Stimulated activated CD4-positive, alpha-beta T cell treated with anti-CD3 and anti-CD28 coated beads, Interleukin-15, amount 100 ng/mL, for 1 hour (primary cell): ENCODE measurements at places on chromosomes 3 and 15.

DNA sequence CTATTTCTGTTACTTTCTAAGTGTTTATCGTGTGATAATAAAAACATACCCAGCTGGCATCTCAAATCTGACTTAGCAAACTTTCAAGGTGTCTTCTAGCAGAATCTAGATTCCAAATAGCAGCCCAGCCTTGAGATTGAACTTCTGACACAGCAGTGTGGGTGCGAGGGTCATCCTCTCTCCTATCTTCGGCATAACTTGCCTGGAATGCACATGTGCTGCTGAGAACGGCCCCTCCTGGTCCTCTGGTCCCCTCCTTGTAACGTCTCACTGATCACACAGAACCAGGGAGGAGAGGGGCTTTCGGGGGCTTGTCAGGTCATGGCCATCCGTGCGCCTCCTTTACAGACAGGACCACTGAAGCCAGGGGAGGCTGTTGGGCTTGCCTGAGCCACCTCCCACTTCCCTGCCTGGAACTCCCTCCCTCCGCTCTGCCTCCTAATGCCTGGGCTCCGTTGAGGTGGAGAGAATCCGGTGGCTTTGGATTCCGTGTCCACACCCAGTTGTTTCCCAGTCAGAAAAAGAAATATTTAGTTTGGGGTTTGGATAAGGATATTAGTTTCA lies 344.4 kb upstream of the C2CD4B start:
- no peak for DNase-seq

GRCh38 chr3:143200001-143200924 lies 80.7 kb downstream of the CHST2 start:
- no peak for DNase-seq

- no peak for DNase-seq
Observed at GRCh38 chr3:161415506-161416231, 44.4 kb upstream of the SPTSSB start.

GRCh38 chr15:58306591-58307312 lies 125.0 kb upstream of the LIPC start:
- no peak for DNase-seq

DNA sequence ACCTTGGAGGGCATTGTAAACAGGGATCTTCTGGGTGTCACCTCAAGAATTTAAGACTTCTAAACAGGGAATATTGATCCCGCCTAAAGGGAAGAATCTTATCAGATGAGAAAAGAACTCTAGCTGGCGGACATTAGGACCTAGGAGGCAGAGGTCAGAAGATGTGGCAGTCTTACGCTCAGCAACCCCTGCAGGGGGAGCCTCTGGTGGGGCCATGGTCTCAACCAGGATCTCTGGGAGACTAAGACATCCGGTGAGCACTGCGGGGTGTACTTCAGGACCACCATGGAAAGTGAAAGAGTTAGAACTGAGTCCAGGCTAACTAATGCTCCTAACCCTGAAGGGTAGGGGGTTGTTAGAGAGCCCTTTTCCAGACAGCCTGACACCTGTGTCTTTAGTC lies 295.2 kb downstream of the VGLL3 start:
- DNase-seq = no peak

- DNase-seq = no peak
Observed at GRCh38 chr15:64527263-64527984, 67.0 kb downstream of the ZNF609 start.

DNA sequence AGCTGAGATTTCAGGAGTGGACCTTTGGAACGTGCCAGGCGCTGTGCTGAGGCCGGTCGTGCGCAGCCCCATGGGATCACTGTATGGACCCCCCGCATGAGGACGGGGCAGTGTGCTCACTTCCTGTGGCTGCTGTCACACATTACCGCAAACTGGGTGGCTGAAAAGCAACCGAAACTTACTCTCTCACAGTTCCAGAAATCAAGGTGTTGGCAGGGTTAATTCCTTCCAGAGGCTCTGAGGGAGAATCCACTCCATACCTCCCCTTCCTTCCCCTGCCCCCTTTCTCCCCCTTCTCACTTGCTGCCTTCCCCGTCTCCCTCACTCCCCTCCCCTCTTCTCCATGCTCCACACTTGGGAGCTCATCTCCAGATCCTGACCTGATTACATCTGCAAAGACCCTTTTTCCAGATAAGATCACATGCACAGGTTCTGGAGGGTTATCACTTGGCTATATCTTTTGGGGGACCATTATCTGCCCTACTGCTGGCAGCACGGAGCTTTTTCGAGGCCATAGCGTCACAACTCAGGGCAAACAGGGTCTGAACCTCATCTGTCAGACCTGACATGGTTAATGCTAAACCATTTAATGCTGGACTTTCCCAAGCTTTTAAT lies 41.2 kb downstream of the KLF13 start:
- DNase-seq = no peak

GRCh38 chr15:52368402-52368801 lies 72.8 kb upstream of the MYO5C start:
- DNase-seq = no peak

GRCh38 chr3:24390169-24391130 lies 104.2 kb downstream of the THRB start:
- DNase-seq = no peak

GRCh38 chr3:100518244-100518643 lies 25.8 kb downstream of the TMEM45A start:
- no peak for DNase-seq

- DNase-seq = no peak
Observed at GRCh38 chr15:27797765-27798164, 301.4 kb downstream of the OCA2 start.

DNA sequence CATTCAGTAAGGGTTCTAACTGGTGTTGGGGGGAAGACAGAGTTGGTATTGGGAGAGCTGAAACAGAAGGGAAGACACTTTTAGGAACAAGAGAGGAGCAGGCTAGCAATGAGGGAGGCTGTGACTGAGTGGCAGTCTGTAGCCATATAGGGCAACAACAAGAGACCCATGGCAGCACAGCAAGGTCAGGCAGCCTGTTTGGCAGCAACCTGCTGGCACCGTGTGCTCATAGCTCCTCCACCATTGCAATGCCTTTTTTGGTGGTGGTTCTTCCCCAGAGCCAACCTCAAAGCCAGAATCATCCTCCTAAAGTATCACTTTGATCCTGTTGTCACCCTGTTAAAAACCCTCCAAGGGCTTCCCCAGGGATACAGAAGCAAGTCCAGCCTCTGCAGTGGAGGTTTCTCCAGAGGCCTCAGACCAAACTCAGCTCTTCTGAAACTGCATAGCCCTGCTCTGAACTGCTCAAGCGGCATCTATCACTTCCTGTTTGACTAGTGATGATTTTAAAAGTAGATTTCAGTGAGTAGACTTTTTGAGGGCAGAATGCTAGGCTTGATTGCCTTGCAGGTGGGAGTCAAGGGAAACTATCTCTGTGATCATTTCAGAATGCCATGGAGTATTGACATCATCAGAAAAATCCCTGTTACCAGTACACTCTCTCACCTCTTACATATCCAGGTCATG lies 176.9 kb downstream of the STAC start:
- DNase-seq = no peak

GRCh38 chr3:49606427-49606826 lies 52.1 kb downstream of the BSN start:
- no peak for DNase-seq

- no peak for DNase-seq
Observed at GRCh38 chr3:117454254-117454653, 744.7 kb downstream of the TUSC7 start.

DNA sequence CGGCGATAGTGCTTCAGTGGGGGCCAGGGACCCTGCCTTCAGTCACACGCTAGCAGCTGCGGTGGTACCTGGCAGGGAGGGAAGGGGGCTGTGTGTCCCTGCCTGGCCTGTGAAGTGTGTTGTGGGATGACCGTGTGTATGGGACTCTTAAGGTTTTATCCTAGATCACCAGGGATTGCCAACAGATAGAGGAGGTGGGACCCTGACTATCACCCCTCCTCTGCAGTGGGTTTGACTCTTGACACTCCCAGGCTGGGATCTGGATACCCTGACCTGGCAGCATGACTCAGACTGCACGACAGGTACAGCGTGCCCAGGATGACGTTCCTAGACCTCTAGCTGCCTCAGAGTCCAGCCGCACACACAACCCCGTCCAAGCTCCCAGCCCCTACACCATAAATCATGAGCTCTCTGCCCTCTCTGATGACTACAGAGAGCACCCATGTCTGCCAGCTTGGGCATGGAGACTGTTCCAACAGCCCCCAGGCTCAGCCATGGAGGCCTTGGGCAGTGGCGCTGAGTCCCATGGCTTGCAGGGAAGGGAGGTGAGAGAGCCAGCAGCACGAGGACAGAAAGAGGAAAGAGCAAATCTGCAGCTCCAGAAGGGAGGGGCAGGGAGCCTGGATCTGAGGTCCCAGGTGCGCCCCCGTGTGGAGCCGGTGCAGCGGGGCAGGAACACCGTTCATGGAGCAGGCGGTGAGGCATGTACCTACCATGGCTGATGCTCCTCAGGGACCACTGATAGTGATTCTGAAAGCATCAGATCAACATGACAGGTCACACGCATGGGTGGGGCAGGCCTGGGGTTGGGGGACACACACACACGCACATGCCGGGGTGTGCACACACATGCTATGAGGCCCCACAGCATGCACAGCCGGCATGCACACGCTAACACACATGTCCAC lies 71.0 kb downstream of the ADAMTS7 start:
- DNase-seq = peak; percentile 44

DNA sequence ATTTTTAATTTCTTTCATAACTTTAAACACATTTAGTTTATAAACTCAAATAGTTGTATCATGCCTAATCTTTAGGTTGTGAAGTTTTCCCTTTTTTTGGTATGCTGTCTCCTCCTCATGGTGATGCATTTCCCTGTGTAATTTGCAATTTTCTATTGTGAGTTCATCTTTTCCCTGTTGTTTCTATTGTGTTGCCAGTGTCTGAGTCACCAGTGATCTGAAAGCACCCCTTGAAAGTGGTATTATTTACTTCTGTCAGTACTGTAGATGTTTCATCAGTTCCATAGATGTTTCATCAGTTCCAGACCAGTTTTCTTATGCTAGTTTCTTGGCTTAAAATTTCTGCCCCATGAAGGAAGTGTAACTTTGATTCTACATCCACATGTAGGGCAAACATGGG lies 80.6 kb downstream of the OXSM start:
- no peak for DNase-seq

GRCh38 chr3:65619451-65619881 lies 419.3 kb downstream of the MAGI1 start:
- no peak for DNase-seq

GRCh38 chr3:15399970-15400369 lies 27.4 kb downstream of the METTL6 start:
- no peak for DNase-seq

- DNase-seq = no peak
Observed at GRCh38 chr3:16460886-16461285, 52.6 kb downstream of the RFTN1 start.

- DNase-seq = no peak
Observed at GRCh38 chr15:65939901-65940617, 70.8 kb downstream of the RAB11A start.

- no peak for DNase-seq
Observed at GRCh38 chr3:33883538-33883950, 85.1 kb downstream of the PDCD6IP start.

DNA sequence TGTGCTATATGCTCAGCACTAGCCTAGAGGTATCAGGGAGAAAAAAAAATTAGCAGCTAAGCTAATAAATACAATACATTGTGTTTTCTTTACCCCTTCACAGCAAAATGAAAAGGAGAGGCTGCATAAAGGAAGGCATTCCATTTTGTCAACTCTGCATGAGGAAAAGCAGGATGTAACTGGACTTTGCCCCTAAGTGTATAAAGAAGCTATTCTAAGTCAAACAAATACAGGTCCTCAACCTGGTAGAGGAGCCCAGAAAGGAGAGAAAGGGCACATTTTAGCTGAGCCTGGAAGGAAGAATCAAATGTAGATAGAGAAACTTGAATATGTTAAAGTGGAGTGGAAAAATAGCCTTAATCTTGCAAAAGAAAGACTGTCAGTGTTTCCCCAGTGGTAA lies 89.0 kb upstream of the SPRED1 start:
- DNase-seq = no peak

- DNase-seq = no peak
Observed at GRCh38 chr3:37625051-37625450, 236.6 kb upstream of the CTDSPL start.

- no peak for DNase-seq
Observed at GRCh38 chr3:33363113-33363800, 76.9 kb downstream of the UBP1 start.

DNA sequence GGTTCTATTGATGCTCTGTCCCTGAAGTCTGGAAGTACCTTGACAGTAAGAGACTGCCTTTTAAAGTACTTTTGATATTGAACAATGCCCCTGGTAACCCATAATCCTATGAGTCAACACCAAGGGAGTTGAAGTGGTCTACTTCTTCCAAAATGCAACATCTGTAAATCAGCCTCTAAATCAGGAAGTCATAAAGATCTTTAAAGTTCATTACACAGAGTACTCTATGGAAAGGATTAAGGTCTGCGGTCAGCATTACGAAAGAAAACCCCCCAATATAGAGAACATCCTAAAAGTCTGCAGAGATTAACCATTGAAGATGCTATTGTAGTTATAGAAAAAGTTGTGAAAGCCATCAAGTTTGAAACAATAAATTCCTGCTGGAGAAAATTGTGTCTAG lies 52.7 kb upstream of the CMC1 start:
- no peak for DNase-seq

DNA sequence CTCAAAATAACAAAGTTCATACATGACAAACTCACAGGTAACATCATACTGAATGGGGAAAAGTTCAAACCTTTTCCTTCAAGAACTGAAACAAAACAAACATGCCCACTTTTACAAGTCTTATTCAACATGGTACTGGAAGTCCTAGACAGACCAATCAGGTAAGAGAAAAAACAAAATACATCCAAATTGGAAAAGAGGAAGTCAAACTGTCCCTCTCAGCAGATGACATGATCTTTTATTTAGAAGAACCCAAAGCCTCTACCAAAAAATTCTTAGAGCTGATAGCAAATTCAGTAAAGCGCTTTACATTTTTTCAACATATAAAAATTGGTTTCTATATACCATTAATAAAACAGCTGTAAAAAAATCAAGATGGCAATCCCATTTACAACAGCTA lies 219.4 kb downstream of the STAG1 start:
- DNase-seq = no peak

DNA sequence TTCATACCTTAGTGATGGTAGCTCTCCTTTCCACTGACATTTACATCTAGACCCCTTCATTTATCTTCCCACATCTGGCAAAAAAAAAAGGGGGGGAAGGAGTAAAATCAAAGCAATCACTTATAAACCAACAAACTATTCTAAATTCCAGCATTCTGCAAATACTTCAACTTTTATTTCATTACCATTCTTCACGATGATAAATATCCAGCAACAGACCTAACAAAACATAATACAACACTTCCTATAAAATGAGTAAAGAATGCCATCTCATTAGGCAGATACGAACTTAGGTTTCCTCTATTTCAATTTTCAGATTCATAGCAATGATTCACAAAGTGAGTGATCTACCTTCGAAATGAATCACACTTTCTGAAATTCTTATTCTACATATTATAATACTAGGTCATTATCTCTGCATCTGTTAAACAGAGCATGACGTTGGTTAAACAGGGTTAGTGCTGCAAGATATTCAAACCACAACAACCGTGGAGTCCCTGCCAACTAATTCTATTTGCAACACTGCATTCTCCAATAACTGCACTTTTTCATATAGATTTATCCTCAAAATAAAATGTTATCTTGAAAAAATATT lies at the start of gene LRRFIP2:
TSS of gene LRRFIP2 (minus strand) at position 51 of the 595 bp plus-strand sequence. CDS start 25,599 bp downstream, outside the sequence.
- no peak for DNase-seq
